ENCODE measurements at places on chromosomes 4 and X.

- DNase-seq = no peak
These were observed 96.6 kb upstream of the GATB start for GRCh38 chr4:151857368-151857767.

DNA sequence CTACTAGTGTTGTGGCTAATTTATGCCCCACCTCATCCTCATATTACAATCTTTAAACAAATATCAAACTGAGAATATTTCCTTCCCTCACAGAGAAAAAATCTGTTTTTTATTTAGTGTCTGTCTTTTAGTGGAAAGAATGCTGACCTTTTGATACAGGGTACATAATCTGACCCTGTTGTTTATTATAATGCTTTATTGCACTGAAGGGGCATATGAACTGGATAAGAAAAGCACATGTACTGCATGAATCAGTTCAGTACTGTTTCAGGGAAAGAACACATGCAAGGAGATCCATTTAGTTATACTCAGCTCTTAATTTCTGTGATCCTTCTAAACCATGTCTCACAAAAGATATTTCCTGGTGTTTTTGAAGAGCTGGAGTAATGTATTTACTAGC, 15.5 kb upstream of the DYNLT3 start:
- DNase-seq = no peak

- DNase-seq = no peak
These were observed 8.3 kb upstream of the CCNI start for GRCh38 chr4:77084019-77084639.

DNA sequence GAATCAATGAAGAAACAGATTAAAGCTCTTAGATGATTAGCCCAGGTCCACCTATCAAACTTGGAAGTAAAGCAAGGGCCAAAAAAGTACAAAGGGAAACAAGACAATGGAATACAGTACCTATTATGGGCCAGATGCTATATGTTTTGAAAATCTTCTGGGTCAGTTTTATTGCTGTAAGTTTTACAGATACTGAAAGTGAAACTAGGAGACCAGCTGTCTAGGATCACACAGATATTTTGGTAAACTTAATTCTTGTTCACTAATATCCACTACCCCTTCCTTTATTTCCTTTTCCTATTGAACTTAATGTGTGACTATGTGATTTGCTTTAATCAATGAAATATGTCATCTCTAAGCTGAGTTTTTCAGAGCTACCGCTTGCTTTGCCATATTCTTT, 505.4 kb upstream of the PITX2 start:
- DNase-seq = no peak

- DNase-seq = no peak
These were observed 23.7 kb downstream of the FAT1 start for GRCh38 chr4:186699881-186700397.

DNA sequence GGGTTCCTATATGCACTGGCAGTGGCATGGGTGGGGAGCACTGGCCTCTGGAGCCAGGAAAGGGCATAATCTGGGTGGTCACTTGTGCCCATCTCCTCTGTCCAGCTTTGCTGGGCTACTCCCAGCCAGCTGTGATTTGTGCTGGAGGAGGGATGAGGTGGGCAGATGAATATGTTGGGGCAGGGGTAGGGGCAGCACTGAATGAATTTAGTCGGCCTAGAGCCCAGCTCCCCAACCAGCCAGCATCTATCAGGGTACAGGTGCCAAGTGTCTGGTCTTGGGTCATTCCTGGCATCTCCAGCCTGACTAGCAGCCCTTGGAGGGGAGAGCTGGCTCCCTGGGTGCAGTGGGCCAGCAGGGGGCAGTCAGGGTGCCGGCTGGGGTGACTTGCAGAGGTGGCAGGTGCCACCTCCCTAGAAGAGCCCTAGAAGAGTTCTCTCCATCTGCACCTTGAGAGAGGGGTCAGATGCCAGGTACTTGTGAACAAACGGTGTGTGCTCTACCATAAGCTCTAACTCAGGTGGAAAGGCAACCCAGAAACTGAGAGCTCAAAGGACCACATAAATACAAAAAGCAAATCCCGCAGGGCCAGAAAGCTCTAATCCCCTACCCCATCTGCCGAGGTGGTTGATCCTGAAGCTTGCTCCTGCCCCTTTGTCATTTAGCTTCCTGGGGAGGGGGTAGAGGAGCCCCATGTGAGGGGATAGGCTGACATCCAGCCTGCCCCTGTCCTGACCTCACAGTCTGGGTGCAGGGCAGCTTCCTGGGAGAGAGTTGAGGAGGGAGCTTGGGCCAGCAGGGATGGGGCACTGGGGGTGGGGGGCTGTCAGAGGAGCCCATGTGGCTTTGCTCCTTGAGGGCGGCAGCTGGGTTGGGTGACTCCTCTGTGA, 2.2 kb downstream of the SORCS2 start:
- DNase-seq = no peak

DNA sequence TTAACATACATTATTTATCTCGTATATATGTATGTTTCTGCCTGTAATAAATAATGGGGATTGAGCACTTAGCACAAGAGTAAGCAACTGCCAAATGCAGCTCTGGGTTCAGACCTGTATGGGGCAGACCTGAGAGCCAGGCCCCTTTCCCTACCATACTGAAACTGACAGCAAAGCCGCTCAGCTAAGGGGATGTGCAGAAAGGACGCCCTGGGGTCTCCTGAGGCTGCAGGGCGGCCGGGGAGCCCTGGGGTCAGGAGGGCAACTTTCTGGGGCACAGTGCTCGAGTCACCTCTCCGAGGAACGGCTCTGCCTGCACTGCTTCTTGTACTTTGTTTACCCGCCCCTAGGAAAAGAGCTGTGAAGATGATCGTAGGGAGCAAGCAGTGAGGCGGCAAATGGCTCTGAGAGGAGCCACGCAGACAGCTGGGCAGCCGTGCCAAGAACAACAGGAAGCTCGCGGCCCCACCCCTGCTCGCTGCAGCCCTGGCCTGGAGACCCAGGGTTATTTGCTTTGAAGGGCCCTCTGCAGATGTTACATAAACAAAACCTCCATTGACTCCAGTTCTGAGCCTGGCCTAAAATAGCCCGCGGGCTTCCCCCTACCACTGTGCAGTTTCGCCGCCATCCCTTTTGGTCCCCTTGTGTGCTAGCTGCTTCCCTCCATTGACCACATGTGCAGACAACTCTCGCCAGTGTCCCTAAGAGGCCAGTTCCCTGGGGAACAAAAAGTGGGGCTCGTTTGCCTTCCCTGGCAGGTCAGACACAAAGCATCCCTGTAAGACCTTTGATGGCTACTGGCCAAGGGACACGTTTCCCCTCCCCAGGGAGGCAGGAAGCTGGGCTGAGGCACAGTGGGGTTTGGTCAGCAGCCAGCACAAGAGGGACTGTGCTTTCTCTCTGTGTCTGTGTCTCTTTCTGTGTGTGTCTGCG, 111.3 kb upstream of the LNX1 start:
- peak; percentile 72 for DNase-seq

DNA sequence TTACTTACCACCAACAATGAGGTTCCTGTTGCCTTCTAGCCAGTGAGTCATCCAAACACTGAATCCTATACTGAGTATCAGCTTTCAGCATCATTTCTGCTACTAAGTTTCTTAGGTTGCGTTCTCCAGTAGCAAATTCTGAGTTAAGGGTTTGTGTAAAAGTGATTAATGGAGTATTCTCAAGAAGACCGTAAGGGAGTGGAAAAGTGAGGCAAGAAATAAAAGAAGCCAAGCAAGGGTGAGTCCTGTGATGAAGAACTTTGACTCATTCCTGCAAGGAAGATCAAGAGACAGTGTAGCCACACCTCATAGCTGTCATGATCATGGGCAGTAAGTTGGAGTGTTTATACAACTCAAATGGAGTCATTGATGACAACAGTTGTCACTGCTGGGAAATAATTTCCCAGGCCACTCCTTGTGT, 446.2 kb downstream of the RAPGEF2 start:
- DNase-seq = no peak

DNA sequence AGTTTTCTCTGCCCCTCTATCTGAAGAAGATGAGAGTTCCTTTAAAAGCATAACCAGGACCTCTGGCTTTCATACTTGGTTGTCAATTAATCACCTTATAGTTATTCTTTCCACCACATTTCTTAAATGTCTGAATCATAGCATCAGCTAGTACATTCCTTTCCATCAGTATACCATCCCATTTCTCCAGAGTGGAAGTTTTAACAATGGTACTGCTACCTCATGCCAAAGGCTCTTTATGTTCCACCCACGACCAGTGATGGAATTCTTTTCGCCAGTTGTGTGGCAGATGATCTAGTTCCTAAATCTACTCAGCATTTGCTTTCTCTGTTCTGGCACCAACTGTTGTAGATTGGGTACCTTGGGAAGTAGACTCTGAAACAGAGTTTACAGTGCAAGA, 379.8 kb downstream of the ZNF674 start:
- no peak for DNase-seq

DNA sequence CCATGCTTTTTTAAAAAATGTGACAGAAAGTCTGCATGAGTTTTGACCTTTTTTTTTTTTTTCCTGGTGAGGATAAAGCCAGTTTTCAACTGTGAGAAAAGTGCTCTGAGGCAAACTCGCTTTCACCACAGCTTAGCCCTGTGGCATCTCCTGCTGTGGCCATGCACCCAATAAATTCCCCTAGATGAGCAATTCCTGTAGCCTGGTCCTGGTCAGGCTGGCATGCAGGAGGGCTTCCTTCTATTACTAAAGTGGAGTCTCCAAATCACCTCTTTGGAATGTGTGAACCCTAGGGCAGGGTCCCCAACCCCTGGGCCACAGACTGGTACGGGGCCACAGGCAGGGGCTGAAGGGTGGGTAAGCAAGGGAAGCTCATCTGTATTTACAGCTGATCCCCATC, 265.4 kb downstream of the RAPGEF2 start:
- no peak for DNase-seq

DNA sequence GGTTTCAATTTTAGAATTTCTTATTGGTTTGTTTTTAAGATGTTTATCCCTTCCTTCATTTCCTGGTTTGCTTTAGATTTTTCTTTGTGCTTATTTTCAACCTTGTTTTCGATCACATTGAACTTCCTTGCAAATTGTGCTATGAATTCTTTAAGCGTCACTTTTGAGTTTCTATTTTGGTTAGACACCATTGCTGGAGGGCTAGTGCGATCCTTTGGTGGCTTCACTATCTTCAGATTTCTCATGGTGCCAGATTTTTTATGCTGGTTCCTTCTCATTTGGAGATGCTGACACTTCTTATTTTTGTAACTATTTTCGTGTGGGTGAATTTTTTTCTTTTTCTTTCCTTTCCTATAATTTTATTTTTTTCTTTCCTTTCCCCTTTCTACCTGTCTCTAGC, 227.2 kb upstream of the HDX start:
- no peak for DNase-seq

DNA sequence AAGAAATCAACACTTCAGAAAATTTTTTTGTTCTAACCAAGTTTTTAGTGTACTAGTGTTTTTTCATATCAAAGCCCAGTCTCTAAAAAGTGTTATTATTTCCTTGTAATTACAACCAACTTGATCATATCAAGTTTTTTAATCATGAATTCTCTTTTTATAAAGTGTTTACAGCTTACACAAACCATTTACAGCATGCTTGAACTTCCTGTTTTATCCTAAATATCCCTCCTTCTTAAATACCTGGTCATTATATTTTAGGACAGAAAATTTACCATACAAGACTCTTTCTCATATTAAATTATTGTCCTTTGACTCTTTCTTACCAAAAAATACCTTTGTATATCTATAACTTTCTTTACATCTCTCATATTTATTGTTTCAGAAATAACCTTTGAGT, 89.4 kb upstream of the NPY2R start:
- no peak for DNase-seq

DNA sequence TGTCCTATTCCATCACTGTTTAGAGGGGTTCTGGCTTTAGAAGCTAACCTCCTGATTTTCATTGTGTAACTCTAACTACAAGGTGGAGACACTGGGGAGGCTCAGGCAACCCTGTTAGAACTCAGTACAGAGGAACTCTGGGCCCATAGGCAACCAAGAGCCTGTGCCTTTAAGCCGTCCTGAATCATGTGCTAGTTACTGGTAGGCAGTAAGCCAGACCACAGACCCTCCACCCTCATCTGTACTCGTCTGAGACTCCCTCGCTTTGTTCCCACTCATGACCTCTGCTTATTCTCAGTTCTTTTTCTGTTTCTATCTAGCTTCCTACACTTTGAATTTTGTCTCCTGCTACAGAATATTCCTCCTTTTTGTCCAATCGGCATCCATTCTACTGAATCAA, 31.4 kb downstream of the TBC1D1 start:
- DNase-seq = no peak

- DNase-seq = no peak
These were observed at the start of gene AR for GRCh38 chrX:67543818-67544217. AR (plus strand) TSS chrX:67544021; CDS start chrX:67545147, 1,126 bp downstream.

- no peak for DNase-seq
These were observed 58.0 kb upstream of the PTPN13 start for GRCh38 chr4:86536151-86536550.

DNA sequence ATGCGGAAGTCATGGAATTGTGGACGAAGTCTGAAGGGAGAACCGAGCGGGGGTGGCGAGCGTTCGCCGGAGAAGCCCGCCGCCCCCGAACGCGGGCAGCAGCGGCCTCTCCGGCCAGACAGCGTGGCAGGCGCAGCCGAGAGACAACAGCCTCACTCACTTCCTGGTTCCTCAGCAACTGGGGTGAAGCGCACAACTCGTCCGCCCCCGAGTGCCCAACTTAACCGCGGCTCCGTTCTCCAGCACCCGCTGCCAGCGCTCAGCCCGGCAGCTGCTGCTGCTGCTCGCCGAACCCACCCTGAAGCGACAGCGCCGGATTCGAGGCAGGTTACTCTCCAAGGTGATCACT, 68.0 kb downstream of the NOCT start:
- peak; percentile 17 for DNase-seq

- no peak for DNase-seq
These were observed 44.4 kb downstream of the PSAPL1 start for GRCh38 chr4:7390336-7390735.

DNA sequence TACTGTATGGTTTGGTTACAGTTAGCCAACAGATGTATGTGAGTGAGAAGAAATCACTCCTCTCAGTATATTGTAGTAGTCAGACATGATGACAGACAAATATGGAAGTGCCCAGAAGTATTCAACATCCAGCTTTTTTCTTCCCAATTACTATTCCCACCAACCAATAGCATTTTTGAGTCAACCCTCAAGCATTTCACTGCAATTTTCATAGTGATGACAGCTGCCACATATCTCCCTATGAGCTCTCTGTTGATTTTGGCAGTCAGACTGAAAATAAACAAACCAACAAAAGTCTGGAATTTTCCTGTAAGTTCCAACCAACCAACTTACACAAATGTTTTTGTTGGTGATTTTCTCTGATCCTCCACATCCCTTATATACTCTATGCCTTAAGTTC, 8.2 kb upstream of the TRAM1L1 start:
- no peak for DNase-seq

GRCh38 chrX:133053861-133054598, 42.9 kb downstream of the USP26 start:
- no peak for DNase-seq

- peak; percentile 30 for DNase-seq
These were observed at the start of gene SMAD1 for GRCh38 chr4:145481164-145481941. SMAD1 (plus strand) TSS chr4:145481853; CDS start chr4:145514614, 32,761 bp downstream.

GRCh38 chrX:122582280-122582974, 601.7 kb upstream of the GRIA3 start:
- no peak for DNase-seq

GRCh38 chr4:80412322-80412721, 76.8 kb downstream of the CFAP299 start:
- DNase-seq = no peak
